AG20443 (cell line): ENCODE measurements at places on chromosomes 12 and 14.

DNA sequence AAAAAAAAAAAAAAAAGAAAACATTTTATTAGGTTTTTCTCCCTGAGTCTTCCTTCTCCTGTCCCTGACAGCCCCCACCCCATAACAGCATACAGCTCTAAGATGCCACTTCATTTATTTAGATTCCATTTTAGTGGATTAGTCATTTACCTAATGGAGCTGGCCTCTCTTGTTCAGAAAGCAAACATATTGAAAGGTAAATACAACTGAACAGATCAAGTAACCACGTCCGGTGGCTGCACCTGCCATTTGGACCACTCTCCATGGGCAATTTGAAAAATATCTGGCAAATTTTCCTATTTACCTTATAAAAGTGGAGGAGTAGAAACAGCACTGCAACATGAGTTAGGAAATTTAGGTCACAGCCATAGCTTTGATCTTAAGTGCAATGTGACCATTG, 254.6 kb downstream of the C12orf42 start:
- DNase-seq: no peak

GRCh38 chr12:2963760-2964292, 4.6 kb downstream of the TEAD4 start:
- no peak for DNase-seq

DNA sequence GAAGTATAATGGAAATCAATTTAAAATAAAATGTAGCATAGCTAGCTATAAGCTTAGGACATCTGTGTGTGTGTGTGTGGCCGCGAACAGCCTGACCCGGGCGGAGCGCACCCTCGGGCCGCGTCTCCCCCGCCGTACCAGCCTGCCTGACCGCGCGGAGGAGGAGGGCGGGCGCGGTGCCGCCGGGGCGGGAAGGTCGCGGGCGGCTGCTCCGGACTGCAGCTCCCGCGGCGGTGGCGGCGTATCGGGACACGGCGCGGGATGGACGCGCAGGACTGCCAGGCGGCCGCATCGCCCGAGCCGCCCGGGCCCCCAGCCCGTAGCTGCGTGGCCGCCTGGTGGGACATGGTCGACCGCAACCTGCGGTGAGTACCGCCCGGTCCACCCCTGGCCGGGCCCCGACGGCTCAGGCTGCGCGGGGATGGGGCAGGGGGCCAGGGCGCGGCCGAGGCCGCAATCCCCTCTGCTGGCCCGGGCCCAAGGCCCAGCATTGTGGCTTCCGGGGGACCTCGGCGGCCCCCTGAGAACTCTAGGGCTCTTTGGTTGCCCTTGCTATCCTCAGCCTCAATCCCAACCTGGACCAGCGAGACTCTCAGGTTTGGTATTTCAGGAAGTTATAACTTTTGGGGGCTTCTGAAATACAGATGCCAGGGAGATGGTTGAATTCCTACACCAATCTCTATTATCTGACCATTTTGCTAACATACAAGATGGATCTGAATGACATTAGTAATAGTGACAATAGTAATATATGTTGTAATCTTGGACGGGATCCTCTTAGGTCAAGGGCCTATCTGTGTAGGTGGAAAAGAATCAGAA, at the start of gene ABHD12B:
ABHD12B (plus strand) TSS at position 140 of the 819 bp plus-strand sequence; CDS start at position 262, 122 bp downstream.
- DNase-seq: peak; percentile 52

DNA sequence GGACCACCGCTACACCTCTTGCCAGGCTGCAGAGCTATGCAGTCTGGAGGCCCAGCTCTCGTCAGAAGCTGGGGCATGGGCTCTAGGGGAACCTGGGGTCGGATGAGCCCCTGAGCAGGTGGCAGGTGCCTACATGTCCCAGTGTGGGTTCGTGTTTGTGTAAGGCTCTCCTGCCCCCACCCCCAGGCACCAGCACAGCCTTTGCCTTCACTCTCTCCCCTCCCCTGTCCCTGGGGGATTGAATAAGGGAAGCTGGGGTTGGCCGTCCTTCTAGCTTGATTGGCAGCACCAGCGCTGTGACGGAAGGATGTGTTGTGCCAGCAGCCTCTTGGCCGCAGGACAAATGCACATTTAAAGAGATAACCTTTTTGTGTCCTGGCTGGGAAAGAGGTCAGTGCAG, 34.8 kb upstream of the TSPAN9 start:
- DNase-seq: peak; percentile 4

DNA sequence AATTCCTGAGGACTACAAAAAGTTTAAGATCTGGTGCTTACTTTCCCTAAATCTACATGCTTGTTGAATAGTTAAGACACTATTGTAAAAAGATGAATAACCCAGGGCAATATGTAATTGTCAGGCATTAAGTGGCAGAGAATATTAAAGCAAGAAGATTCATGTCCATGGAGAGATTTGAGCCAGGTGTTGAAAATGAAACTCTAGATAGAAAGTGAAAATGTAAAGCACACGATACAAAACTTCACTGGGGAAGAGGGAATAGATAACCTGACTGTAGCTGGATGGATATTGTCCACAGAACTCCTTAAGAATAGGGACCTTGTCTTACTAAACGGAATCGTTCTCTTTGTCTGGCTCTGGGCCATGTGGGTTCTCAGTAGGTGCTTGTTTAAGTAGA, 5.0 kb downstream of the CAND1 start:
- DNase-seq: no peak
